CD14-positive monocyte (primary cell): ENCODE measurements at places on chromosomes 4 and X.

DNA sequence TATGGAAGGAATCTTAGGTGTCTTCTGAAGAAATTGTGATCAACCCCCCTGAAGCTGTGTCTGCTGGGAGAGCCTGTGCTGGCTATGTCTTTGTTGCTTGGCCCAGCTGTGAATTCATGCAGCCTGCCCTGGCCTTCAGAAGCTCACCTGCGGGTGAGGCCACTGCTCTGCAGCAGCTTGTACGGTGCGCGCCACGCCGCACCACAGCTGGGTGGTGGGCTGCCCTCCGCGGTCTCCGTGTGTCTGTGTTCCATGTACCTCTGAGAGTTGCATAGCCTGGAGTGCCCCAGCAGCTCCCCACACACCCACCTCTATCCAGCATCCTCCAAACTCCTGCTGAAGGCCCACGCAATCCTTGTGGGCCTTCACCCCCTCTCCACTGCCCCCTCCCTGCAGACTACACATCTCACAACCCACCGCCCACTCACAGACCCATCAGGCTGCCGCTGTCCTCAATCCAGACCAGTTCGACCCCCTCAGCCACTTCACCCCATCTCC is 65.6 kb downstream of the ENPP6 start:
- DNase-seq = no peak

- no peak for DNase-seq
These were observed 2127.3 kb downstream of the PCDH7 start for GRCh38 chr4:32847461-32847860.

DNA sequence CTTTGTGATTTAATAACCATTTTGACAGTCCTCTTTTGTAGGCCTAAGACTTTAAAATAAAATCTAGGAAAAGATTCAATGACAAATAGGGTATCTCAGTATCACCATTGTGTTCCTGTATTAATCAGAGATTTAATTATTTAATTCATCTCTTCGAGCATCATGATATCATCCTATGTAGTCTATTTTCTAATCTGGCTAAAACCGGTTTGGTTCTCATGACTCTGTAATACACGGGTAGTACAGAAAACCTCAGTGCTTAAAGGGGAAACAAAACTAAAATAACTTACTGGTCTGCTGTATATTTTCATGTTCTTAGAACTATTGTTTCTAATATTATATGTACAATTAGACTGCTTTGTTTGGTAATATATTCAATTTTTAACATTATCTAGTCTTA is 23.7 kb upstream of the FBXW7 start:
- DNase-seq = no peak

DNA sequence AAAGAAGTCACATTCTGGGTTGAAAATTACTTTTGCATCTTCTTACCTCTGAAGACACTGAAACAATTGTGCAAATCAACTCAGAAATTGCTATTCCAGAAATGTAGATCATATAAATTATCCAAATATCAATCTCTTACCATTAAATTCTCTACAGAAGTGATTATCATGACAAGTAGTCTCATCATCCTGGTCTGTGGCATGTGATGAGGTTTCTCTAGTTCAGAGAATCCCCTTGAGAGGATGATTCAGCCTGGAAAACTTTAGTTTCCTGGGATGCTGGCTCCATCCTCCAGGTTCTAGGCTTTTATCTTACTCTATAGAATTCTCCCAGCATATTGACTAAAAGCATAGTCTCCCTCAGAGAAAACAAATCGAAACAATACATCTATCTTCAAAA is 76.2 kb upstream of the S100G start:
- DNase-seq = no peak

DNA sequence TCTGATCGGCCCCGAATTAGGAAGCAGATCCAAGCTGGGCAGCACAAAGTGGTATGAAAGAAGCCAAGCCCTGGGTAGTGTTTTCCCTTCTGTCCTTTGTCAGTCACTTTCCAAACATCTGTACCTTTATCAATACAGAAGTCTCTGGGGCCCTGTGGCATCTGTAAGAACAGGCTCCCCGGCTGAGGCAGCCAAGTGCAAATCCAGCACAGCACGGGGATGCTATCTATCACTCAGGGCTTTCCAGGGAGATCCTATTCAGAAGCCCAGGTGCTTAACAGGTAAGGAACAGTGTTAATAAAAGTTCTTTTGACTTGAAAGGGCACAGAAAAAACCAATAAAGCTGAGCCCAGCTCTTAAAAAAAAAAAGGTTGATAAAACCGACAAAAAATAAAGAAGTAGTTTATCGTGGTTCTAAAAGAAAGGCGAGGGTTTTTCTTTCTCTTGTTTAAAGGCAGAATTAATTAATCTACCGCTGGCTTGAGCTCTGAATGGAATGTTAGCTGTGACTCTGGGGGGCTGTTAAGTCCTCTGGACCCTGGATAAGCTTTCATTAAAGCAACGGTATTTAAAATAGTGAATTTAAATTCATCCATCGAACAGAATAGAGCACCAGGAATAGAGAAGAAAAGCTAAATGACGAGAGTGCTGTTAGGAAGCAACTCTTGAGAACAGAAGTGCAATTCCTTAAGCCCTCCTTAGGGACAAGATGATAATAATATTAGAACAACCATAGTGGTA is 119.1 kb upstream of the GATB start:
- DNase-seq = no peak

GRCh38 chr4:2604614-2605013 is 68.2 kb downstream of the FAM193A start:
- DNase-seq = no peak

- no peak for DNase-seq
These were observed 121.2 kb upstream of the TET2 start for GRCh38 chr4:105025263-105026017.

GRCh38 chr4:86586160-86586572 is 7.9 kb upstream of the PTPN13 start:
- peak; percentile 44 for DNase-seq

DNA sequence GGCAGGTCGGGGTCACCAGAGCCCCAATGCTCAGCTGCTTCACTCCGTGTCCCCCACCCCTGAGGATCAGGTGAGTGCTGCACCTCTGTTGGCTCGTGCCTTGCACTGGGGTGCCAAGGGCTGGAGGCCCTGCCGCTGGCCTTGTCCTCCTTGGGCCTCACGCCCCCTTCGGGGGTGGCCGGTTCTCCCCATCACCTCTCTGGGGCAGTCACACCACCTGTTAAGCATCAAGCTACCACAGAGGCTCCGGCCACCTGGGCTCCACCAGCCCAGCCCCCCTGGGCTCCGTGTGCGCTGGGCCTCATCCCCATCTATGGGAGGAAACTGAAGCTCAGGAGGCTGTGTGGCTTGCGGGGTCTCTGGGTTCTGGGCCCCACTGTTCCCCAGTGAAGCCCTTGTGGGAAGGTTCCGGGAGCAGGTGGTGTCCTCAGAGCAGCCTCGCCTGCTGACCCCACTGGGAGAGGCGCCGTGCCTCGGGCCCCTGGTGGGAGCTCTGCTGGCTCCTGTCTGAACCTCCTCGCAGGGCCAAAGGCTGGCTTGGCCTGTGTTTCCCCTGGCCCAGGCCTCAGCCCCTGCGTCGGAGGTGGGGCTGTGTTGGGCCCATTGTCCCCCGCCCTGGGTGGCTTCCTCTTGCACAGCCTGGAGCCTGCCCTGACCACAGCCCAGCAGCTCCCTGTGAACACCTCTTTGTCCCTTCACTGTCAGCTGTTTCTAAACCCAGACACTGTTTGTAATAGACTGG is 30.8 kb downstream of the DOK7 start:
- no peak for DNase-seq

GRCh38 chrX:22538580-22538979 is 265.9 kb downstream of the CBLL2 start:
- DNase-seq = no peak

- DNase-seq = no peak
These were observed 14.1 kb downstream of the CXCL1 start for GRCh38 chr4:73883306-73883705.

GRCh38 chrX:148647651-148648050 is 147.2 kb downstream of the AFF2 start:
- DNase-seq = peak; percentile 27

GRCh38 chr4:91567594-91567993 is 736.2 kb upstream of the GRID2 start:
- no peak for DNase-seq

- DNase-seq = peak; percentile 37
These were observed 39.0 kb downstream of the FRMD7 start for GRCh38 chrX:132088864-132089263.

- no peak for DNase-seq
These were observed 1159.7 kb upstream of the PCDH7 start for GRCh38 chr4:29560452-29560851.

DNA sequence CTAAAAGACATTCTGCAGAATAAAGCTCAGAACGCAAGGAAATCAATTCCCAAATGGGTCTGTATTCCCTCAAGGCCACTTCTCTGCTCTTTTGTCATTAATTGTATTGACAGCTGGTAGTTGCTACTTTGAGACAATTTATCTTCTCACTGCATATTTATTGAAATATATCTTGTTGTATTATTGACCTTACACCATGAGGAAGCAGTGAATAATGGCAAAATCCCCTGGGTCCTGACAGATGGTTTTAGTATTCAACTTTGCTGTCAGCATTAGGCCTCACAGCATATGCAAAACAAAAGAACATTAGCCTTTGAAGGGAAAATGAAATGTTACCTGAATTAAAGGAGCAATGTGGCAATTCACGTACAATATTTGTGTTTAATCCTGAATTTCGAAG is 406.1 kb upstream of the TRAM1L1 start:
- DNase-seq = no peak

DNA sequence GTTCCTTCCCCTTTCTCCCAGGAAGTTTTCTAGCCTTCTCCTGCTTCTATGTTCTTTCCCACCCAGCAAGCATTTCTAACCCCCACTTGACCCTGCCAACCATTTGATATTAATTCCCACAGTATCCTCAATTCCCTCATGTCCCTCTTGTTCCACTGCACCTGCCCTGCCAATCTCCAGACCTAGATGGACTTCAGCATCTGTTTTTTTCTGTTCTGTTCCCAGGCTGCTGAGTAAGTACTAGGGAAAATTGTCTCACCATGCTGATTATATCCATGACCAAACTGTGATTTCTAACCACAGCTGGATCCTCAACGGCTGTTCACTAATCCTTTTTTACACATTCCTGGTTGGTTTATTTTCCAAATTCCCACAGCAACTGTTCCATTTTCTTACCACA is 37.7 kb downstream of the CLCN5 start:
- no peak for DNase-seq

- DNase-seq = no peak
These were observed 830 bp downstream of the HOPX start for GRCh38 chr4:56680266-56680665.

DNA sequence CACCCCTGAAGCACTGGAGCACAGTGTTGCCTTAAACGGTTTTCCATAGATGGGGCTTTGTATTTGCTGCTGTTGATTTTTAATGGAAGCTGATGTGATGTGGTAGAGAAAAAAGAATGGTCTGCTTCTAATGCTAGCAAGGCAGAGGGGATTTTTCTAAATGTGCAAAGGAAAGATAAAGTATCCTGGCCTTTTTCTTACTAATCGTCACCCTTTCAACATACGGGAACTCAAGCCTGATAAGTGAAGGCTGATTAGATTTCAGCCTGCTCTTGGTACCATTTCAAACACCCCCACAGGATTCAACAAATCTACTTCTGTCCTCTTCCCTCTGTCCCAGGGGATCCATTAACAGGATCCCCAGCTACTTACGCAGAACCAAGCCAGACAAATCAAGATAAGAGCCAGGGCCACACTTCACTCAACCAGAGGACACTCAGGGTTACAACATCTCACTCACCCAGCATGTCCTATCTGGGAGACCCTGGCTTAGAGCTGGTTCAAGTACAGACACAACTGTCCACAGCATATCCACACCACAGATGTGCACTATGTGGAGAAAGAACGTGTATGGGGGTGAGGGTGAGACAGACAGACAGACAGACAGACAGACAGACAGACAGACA is 180.0 kb downstream of the SH3KBP1 start:
- DNase-seq = no peak

GRCh38 chr4:159358226-159358625 is 255.3 kb downstream of the RAPGEF2 start:
- no peak for DNase-seq

GRCh38 chr4:71406459-71406963 is 67.7 kb downstream of the SLC4A4 start:
- no peak for DNase-seq

- no peak for DNase-seq
These were observed 110.8 kb downstream of the CPZ start for GRCh38 chr4:8703401-8703696.

DNA sequence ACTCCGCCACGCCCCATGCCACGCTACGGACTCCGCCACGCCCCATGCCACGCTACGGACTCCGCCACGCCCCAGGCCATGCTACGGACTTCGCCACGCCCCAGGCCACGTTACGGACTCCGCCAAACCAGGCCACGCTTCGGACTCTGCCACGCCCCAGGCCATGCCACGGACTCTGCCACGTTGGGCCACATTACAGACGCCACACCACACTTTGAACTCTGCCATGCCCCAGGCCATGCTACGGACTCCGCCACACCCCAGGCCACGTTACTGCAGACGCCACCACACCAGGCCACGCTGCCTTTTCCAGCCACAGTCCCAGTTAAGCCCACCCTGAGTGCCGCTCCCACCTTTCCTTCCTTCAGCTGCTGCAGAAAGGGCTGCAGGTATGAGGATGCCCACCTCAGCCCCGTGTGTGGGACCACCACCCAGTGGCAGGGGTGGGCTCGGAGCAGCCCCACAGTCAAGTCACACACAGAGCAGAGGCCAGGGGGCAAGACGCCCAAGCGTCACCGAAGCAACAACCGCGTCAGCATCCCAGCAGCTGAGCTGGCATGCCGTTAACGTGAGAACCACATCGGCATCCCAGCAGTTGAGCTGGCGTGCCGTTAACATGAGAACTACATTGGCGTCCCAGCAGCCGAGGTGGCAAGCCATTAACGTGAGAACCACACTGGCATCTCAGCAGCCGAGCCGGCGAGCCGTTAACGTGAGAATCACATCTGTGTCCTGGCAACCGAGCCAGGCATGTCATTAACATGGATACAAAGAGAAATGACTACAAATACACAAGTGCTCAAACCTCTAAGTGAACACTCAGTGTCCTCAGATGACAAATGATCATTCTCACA is 26.4 kb downstream of the GAK start:
- DNase-seq = no peak

- no peak for DNase-seq
These were observed 49.8 kb downstream of the SH3RF1 start for GRCh38 chr4:169220854-169221411.

- no peak for DNase-seq
These were observed 831.5 kb downstream of the STIM2 start for GRCh38 chr4:27692158-27692557.

GRCh38 chr4:154506253-154506652 is 14.7 kb upstream of the DCHS2 start:
- DNase-seq = no peak

- no peak for DNase-seq
These were observed 2.9 kb downstream of the TBC1D9 start for GRCh38 chr4:140753329-140753728.

- peak; percentile 86 for DNase-seq
These were observed 13.3 kb downstream of the SGMS2 start for GRCh38 chr4:107837776-107838618.

GRCh38 chrX:9687899-9688298 is 77.7 kb downstream of the GPR143 start:
- no peak for DNase-seq

GRCh38 chrX:13803116-13803515 is 13.8 kb downstream of the GPM6B start:
- DNase-seq = no peak
